Naive thymus-derived CD8-positive, alpha-beta T cell (primary cell): ENCODE measurements at places on chromosomes 2 and 18. TPM values are rescaled to one million over a fixed set of nuclear protein-coding genes. Genes with fewer than 3 reads are reported as not detected.

The ARHGAP25 gene
- 124 TPM for total RNA-seq

The LRRC30 gene
- not detected for total RNA-seq

The DLGAP1 gene
- not detected for total RNA-seq

The IL36RN gene
- total RNA-seq: not detected

The MBOAT2 gene
- 1.0 TPM for total RNA-seq

The KCNK3 gene
- not detected for total RNA-seq

The ZNF2 gene
- 4.0 TPM for total RNA-seq

The CNDP2 gene
- 169 TPM for total RNA-seq

The ATP6V1B1 gene
- not detected for total RNA-seq

The SCYGR4 gene
- total RNA-seq: not detected

The IL36A gene
- 2.1 TPM for total RNA-seq

The ADRA2B gene
- not detected for total RNA-seq

The ARHGAP28 gene
- not detected for total RNA-seq
